ENCODE measurements at places on chromosomes 5 and 9. TPM values are rescaled to one million over a fixed set of nuclear protein-coding genes. Genes with fewer than 3 reads are reported as not detected.
A peak's percentile ranks its signal among the peaks of the same experiment; 100 is the strongest.

DNA sequence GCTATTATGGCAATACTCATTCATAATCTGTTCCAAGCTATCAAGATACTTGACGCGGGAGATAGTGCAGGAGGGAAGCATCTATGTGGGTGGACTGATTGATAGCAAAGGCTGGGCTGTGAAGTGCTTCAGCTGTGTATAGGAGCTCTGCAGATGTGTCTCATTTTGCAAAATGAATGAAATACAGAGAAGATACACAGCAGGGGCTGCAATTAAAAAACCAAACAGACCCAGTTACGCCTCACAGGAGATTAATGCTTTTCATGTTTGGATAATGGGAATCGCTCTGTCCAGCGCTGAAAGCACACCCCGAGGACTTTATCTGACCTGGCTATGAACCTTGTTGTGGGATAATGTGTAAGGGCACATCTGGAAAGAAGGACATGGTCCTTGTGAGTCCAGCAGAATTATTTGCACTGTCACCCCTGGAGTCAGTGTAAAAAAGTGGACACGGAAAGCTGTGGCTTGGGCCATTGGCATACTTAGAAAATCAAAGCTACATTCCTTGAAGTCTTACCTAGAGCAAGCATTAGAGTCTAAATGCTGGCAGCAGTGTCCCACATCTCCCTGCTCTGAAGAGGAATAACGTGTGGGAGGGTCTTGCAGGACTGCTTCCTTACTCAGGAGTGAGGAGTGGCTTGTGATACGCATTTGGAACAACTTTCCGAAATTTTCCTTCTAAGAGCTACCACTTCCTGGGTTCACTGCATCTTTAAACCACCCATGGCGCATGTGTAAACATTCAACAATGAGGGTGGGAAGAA is 2.6 kb downstream of the SH3RF2 start:
- DNase-seq: no peak

DNA sequence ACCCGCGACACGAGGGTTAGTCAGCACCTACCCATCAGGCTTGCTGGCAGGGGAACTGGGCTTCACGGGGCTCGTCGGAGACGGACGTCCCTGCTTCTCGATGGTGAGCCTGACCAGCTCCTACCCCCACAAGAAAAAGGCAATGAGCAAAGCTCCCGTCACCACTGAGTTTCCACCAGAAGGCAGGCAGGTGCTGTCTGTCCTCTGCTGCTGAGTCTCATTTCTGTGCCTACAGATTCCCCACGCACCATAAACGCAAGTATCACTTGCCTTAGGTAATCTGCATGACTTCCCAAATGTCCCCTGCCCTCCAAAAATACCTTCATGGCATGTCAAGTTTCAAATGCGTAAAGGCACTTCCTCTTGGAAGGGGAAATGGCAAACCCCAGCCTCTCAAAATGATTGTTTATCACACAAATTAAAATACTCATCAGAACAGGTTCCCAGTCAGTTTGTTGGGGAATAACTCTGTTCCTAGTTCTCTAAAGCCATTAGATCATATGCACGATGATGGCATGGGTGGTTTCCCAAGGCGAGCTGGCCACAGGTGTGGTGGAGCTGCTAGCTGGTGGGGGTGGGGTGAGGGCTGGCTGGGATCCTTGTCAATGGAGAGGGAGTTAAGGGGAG is 85.0 kb downstream of the PRRT1B start:
- no peak for DNase-seq

- DNase-seq: no peak
These were observed at the start of gene SMIM32 for GRCh38 chr5:136192526-136193321. TSS of gene SMIM32 (minus strand) at chr5:136193162. CDS start at chr5:136192524, 638 bp downstream.

DNA sequence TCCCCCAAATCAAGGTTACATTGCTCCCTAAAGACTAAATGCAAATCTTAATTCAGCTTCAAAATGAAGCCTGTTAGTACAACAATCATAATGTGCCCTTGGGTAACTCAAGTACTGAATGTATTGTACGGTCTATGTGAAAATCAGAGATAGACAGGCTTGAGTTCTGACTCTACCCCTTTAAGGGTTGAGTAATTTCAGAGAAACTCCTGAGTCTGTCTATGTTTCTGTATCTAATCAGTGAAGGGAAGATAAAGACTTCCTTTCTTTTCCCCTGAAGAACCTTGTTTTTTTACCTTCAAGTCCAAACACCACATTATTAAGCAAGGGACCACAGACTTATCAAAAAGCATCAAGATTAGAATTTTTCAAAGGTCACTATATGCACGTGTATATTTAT is 108.2 kb downstream of the MPDZ start:
- no peak for DNase-seq

DNA sequence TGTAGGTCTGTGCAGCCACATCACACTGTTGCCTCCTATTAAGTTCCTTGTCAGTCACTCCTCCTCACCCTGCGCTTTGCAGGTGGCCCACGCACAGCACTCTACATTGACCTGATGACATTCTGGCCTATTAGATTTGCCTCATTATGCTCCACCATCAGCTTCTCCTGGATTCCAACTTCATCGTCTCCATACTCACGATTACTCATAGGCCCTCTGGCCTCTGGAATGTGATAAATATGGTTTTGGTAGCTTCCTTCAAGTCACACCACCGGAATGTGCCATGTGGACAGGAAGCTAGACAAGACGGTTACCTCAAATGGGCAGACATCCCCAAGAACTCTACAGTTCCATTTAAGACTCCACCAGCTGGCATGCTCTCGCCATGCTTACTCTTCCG is 158.0 kb upstream of the LHFPL2 start:
- DNase-seq: no peak

GRCh38 chr5:33282696-33283095 is 158.1 kb upstream of the TARS1 start:
- DNase-seq: no peak

DNA sequence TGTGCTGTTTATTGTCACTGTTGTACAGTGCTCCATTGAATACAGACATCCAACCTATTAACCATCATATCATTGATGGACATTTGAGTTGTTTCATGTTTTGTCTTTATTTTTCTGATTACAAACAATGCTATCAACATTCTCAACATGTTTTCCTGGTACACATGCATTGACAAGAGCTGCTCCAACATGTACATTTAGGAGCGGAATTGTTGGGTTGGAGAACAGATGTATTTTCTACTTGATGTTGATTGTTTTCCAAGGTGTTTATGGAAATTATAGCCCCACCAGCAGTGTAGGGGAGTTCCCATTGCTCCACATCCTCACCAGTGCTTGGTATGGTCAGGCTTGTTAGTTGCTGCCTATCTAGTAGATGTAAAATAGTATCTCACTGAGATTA is 204.1 kb upstream of the CLINT1 start:
- no peak for DNase-seq

DNA sequence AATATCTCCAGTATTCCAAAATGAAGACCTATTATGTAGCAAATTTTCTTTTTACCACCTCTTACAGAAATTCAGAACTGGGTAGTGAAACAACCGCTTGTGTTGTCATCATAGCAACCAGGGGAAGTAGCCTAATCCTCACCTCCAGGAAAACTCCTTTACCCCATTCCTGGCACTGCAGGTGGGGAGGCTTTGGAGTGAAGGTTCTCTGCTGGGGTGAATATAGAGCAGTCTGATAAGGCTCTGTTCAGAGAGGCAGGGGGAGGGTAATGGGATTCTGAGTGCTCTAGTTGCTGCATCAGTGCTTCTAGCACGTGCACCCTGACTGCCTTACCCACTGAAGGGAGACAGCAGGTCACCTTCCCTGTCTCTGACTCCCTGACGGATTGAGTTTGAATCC is 116.2 kb downstream of the MAN2A1 start:
- DNase-seq: no peak

DNA sequence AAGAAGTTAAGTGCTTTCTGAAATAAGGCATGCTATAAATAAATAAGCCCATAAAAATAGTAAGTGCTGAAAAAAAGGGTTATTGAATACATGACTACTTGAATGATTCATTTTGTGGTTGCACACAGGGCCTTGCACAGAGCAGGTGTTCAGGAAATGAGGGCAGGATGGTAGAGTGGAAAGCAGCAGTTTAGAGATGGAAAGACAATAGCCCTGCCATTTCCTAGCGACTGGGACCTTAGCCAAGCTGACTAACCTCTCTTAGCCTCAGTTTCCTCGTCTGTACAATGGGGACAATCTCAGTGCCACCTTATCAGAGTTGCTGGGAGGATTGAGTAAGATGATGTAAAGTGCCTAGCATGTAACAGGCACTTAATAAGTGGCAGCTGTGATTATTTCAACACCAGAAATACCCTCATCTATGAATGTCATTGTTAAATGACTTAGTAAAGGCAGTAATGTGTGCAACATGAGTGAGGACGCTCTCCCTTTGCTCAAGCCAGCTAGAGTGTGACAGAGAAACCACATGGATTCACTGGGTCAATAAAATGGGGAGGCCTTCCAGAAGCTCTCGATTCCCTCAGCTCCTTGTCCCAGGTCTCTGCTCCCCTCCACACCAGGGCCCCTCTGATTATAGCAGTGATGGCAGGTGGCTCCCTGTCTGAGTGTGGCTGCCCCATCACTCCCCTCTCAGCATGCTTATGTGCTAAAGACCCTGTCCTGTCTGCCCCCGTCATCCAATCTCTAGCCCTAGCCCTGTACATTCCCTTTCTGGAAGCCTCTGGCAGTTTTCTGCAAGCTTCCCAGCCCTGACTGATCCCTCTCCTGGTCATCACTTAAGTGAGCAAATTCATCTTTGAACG is 16.0 kb upstream of the PHF19 start:
- DNase-seq: no peak

- no peak for DNase-seq
These were observed 18.8 kb downstream of the ZBTB5 start for GRCh38 chr9:37446401-37446800.

DNA sequence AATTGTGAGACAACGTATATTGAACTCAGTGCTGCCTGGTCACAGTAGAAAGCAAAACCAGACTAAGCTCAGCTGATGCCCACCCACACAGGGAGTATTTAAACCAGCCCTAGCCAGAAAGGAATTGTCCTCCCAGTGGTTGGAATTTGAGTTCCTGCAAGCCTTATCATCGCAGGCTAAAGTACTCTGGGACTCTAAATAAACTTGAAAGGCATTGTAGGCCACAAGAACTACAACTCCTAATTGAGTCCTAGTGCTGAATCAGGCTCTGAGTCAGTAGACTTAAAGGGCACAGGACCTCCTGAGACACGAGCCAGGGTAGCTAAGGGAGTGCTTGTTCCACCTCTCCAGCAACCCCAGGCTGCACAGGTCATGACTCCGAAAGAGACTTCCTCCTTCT is 171.4 kb downstream of the MCTP1 start:
- DNase-seq: no peak

DNA sequence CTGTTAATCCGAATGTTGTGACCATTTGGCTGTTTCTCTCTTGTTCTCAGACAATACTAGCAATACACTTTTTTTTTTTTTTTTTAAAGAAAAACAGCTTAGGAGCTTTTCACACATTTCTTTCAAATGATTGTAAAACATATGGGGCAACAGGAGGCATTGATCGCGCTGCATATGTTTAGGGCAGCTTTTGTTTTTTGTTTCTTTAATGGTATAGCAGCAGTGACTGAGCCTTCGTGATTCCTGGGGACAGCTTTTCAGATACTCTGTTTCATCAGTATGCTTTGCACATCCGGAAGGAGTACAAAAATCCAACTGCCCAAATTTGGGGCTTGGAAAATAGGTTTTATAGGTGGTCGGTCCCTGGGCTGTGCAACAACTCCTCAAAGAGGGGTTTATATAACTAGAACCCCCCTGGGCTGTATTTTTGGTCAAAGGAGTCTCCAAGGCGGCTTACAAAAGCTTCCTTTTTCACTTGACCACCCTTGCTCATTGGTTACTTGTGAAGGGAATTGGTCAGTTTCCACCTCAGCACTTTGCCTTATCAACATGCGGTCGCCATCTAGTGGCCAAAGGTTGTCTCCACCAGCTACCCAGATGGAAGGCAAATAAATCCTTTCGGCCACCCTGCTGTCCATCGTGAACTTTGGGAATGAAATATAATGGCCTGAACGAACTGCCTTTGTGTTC is 91.8 kb downstream of the PDE6A start:
- peak; percentile 74 for DNase-seq

- no peak for DNase-seq
These were observed 9.7 kb downstream of the PTGER4 start for GRCh38 chr5:40689438-40689837.

GRCh38 chr9:120016231-120016630 is 563.7 kb downstream of the CDK5RAP2 start:
- no peak for DNase-seq

DNA sequence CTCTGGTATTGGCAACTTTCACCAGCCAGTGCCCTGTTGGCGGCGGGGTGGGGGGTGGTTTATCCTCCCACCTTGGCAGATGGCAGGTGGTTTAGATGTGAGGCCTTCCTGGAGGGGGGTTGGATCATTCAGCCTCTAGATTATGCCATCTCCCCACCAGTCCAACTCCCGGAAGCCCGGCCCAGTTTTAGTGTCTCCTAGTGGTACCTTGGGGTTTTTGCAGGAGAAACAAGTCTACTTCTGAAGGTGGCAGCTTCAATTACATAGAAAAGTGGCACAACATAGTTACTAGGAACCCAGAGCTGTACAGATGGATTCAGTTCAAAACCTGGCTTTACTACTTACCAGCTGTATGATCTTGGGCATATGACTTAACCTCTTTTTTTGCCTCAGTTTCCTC is 11.3 kb downstream of the PRLR start:
- DNase-seq: no peak

Gene GAS1
- total RNA-seq: 17.3 TPM

Gene C9orf153
- total RNA-seq: 0.95 TPM

Gene PCDHB10
- 2.0 TPM for total RNA-seq

Gene RANBP3L
- 2.8 TPM for total RNA-seq

Gene PAEP
- not detected for total RNA-seq

Gene HMMR
- total RNA-seq: 1.9 TPM

Gene RANBP17
- 12.3 TPM for total RNA-seq

Gene PCDHB14
- total RNA-seq: 2.1 TPM

Gene NR4A3
- 1.7 TPM for total RNA-seq

Gene EGFLAM
- total RNA-seq: 2.4 TPM

Data from lower lobe of right lung (tissue), 2 donors.